Kidney capillary endothelial cell (primary cell): ENCODE measurements at places on chromosomes 6 and 20.

DNA sequence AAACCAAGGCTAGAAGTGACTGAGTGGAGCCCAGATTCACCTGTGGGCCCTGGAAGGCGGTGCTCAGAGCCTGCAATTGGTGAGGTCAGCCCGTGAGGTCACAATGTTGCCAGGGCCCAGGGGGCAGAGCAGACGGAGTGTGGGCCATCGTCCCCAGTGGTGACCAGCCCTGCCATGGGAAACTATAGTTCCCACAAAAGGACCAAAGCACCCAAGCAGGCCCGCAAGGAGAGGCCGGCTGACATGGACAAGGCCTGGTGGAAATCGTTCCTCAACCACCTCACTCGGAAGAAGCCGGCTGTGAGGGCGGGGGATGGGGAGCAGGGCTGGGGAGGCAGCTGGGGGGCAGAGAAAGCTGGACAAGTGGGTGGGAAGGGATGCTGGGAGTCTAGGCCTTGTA is at the start of gene C20orf144:
C20orf144 (plus strand) TSS at position 156 of the 400 bp plus-strand sequence; CDS start at position 175, 19 bp downstream.
- no peak for DNase-seq

GRCh38 chr20:32456869-32457478 is 98.8 kb downstream of the ASXL1 start:
- DNase-seq = no peak

- DNase-seq = no peak
These were observed 110.3 kb downstream of the TOX2 start for GRCh38 chr20:44024820-44025580.

- DNase-seq = no peak
These were observed 61.0 kb downstream of the RAB44 start for GRCh38 chr6:36758516-36759147.
